ENCODE measurements at places on chromosomes 12 and 14. TPM values are rescaled to one million over a fixed set of nuclear protein-coding genes. Genes with fewer than 3 reads are reported as not detected.

DNA sequence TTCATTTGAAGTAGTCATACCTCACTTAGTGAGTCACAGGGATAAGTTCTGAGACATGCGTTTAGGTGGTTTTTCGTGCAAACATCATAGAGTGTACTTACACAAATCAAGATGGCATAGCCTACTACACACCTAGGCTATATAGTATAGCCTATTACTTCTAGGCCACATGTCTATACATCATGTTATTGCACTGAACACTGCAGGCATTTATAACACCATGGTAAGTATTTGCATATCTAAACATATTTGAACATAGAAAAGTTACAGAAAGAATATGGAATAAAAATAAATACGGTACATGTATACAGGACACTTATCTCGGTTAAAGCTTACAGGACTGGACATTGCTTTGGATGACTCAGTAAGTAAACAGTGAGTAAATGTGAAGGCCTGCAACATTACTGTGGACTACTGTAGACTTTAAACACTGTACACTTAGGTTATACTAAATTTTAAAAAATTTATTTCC is 670.6 kb downstream of the SLC16A7 start:
- no peak overlapping the region for H3K4me3 ChIP-seq
- H3K27me3 ChIP-seq, result no peaks in the 10 kb centered on the region
- no peak overlapping the region for H3K27ac ChIP-seq

- no peak overlapping the region for H3K27ac ChIP-seq
- H3K27me3 ChIP-seq, result no peaks in the 10 kb centered on the region
Observed at GRCh38 chr12:72790273-72790672, 518.1 kb downstream of the TRHDE start.

DNA sequence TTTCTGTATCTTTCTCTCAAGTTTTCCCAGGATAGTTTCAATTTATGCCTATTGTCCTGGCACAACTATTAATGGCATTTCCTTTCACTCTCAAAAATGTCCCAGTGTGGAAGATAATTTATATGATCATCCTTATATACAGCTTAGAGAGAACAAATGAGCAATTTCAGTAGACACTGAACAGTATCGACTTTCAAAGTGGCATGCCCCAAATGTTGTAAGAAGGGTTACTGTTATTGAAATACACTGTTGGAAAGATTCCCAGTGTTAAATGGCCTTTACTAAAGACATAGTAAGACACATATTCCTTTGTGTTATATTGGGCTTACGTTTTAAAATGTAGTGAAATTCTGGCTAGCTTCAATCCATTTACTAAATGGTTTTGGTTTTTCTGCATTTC is 202.3 kb upstream of the CDKN3 start:
- no peaks in the 10 kb centered on the region for H3K4me1 ChIP-seq
- no peak overlapping the region for H3K27ac ChIP-seq
- DNase-seq, result no peak
- H3K36me3 ChIP-seq, result no peaks in the 10 kb centered on the region
- no peaks in the 10 kb centered on the region for H3K27me3 ChIP-seq
- no peak overlapping the region for H3K4me3 ChIP-seq

DNA sequence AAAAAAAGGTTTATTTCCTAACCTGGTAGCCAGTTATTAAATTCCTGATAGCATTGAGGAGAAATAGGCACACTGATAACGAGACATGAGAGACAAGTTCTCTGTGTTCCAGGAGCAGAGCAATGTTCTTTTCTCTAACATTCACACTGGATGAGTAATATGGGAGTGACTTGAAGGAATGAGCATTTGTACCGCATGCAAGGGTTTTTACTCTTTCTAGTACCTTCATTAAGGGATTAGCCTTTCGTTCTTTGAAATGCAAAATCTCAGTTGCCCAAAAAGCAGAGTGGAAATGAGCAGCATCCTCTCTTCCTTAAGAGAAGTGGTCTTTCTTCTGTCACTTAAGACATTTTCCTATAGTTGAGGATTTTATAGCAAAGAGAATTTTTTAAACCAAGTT is 54.7 kb downstream of the FGD4 start:
- DNase-seq, result no peak
- peaks cover 34% of the 10 kb centered on the region for H3K4me1 ChIP-seq
- H3K27ac ChIP-seq, result peak overlapping the region; percentile 43
- H3K36me3 ChIP-seq, result no peaks in the 10 kb centered on the region
- no peak overlapping the region for H3K4me3 ChIP-seq

GRCh38 chr12:93857991-93858447 is 180.8 kb downstream of the CRADD start:
- no peak for DNase-seq
- H3K4me1 ChIP-seq, result no peaks in the 10 kb centered on the region
- no peaks in the 10 kb centered on the region for H3K36me3 ChIP-seq
- no peaks in the 10 kb centered on the region for H3K27me3 ChIP-seq

- H3K27me3 ChIP-seq, result no peaks in the 10 kb centered on the region
- no peaks in the 10 kb centered on the region for H3K4me1 ChIP-seq
- no peak overlapping the region for H3K27ac ChIP-seq
- H3K4me3 ChIP-seq, result no peak overlapping the region
- no peaks in the 10 kb centered on the region for H3K36me3 ChIP-seq
Observed at GRCh38 chr14:43621282-43621681, 885.8 kb downstream of the FSCB start.

The SIX4 gene
- total RNA-seq, result 0.69 TPM

- no peak overlapping the region for H3K4me3 ChIP-seq
- no peak for DNase-seq
- H3K27ac ChIP-seq, result no peak overlapping the region
- no peaks in the 10 kb centered on the region for H3K36me3 ChIP-seq
- no peaks in the 10 kb centered on the region for H3K27me3 ChIP-seq
Observed at GRCh38 chr12:29023436-29024076, 125.5 kb upstream of the FAR2 start.

GRCh38 chr12:120833849-120834248 is 70.3 kb downstream of the SPPL3 start:
- DNase-seq, result no peak
- H3K4me1 ChIP-seq, result peaks cover 43% of the 10 kb centered on the region
- no peaks in the 10 kb centered on the region for H3K27me3 ChIP-seq
- H3K27ac ChIP-seq, result no peak overlapping the region
- no peaks in the 10 kb centered on the region for H3K36me3 ChIP-seq

DNA sequence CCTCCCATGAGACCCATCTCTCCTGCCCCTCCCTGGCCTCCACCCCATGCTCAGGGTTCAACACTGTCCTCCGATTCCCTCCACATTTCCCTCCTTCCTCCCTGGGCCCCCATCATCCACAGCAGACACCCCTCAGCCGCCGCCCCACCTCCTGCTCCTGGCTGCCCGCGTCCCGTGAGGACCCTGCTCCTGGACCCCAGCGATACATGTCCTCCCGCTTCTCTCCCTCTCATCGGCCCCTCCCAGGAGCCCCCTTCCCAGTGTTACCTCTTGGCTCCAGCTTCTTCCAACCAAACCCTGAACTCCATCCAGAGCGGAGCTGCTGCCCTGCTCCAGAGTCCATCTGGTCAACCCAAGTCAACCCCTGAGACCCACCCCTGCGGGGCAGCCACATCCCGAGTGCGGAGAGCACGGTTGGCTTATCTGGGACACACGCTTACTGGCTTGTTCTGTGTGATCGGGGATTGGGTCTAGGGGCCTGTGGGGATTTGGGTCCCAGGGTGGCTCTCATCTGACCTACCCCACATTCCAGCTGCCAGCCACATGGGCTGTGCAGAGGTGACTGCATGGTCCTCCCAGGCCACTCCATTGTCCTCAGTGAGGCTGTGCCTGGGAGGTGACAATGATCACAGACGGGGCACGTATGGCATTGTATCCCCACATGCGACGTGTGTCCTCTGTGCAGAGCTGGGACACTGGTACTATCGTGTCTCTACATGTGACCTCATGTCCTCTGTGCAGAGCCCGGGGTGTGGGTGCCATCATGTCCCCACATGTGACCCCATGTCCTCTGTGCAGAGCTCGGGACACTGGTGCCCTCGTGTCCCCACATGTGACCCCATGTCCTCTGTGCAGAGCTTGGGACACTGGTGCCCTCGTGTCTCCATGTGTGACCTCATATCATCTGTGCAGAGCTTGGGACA is 333.6 kb downstream of the ADGRD1 start:
- no peaks in the 10 kb centered on the region for H3K36me3 ChIP-seq
- no peak overlapping the region for H3K4me3 ChIP-seq
- no peaks in the 10 kb centered on the region for H3K4me1 ChIP-seq
- no peaks in the 10 kb centered on the region for H3K27me3 ChIP-seq

- no peaks in the 10 kb centered on the region for H3K27me3 ChIP-seq
- no peak for DNase-seq
- H3K4me3 ChIP-seq, result no peak overlapping the region
- no peaks in the 10 kb centered on the region for H3K36me3 ChIP-seq
- no peak overlapping the region for H3K27ac ChIP-seq
Observed at GRCh38 chr14:96130391-96130790, 74.2 kb upstream of the BDKRB2 start.

DNA sequence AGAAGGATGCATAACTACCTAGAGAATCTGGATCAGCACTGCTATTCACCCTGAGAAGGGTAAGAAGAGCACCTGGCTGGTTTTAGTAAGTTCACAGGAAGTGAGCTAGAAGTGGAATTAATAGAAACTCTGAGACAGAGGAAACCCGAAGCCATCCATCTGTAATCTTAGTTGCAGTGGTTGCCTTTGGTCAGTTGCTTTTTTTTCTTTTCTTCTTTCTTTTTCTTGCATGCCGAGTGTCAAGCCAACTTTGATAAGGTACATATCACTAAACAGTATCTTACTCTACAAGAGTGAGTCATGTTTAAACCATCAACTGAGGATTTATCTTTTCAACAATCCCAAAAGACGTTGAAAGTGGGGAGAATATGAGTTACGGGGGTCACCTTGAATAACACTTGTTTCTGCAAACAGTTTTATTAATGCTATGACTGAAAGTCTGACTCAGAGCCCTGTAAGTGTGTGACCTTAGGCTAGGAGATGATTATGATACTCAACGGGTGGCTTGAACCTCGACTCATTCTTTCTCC is 26.7 kb downstream of the C12orf75 start:
- H3K4me3 ChIP-seq, result no peak overlapping the region
- no peaks in the 10 kb centered on the region for H3K4me1 ChIP-seq
- DNase-seq, result no peak
- H3K27ac ChIP-seq, result no peak overlapping the region
- H3K36me3 ChIP-seq, result no peaks in the 10 kb centered on the region
- no peaks in the 10 kb centered on the region for H3K27me3 ChIP-seq

DNA sequence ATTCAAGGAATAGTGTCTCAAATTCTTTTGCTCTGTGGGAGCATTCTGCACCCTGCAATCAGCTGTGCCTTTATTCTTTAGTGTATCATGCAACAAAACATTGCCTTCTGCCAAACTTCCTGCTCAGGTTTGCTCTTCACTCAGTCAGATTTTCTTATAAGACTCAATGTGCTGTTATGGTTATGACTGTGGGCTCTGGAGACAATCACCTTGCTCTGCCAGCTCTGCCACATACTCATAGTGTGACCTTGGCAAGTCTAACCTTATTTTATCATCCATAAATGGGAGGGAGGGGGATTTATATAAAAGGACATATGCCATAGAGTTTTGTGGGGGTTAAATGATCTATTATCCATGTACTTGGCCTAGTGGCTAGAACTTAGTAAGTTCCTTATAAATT is 51.3 kb downstream of the SRGAP1 start:
- no peaks in the 10 kb centered on the region for H3K36me3 ChIP-seq
- no peaks in the 10 kb centered on the region for H3K27me3 ChIP-seq
- no peak overlapping the region for H3K4me3 ChIP-seq
- DNase-seq, result no peak

DNA sequence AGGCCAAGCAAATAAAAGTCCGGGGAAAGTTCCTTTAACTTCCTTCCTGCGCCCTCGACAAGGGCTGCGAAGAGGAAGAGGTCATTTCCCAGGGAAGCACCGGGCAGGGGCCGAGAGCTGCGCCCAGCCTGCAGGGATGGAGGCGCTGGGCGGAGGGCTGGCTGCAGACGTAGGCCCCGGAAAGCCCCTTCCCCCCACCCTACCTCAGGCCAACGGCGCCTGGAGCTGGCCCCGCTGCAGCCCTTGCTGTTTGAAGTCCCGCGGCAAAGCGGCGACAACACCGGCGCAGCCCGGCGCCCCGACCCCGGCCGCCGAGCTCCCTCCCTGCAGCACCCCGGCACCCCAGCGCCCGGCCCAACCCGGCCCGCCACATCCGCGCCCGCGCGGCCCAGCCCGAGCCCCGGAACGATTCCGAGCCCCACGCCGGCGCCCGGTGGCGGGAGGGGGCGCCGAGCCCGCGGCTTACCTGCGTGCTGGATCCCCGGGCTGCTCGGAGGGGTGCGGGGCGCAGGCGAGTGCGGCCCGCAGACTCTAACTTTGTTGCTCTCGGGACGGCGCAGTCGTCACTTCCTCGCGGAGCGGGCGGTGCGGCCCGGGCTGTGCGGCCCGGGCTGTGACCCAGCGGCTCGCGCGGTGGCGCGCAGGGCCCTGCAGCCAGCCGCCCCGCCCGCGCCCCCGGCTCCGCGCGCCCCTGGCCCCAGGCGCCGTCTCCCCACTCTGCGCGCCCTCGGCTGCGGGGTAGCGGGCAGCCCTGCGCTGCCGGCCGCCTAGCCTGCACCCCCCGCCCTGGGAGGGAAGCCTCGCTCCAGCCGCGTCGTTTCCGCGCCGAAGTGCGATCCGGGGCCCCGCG is 64.8 kb upstream of the PTGR2 start:
- H3K4me3 ChIP-seq, result peak overlapping the region; percentile 72
- no peaks in the 10 kb centered on the region for H3K36me3 ChIP-seq
- peak overlapping the region; percentile 98 for H3K27ac ChIP-seq
- peak; percentile 88 for DNase-seq
- peaks cover 65% of the 10 kb centered on the region for H3K4me1 ChIP-seq

The SMCO2 gene
- total RNA-seq, result 0.38 TPM

- H3K36me3 ChIP-seq, result no peaks in the 10 kb centered on the region
- no peak overlapping the region for H3K4me3 ChIP-seq
- no peaks in the 10 kb centered on the region for H3K27me3 ChIP-seq
- DNase-seq, result no peak
- H3K4me1 ChIP-seq, result peaks cover 48% of the 10 kb centered on the region
- H3K27ac ChIP-seq, result peak overlapping the region; percentile 88
Observed at GRCh38 chr14:59254146-59254910, 65.9 kb downstream of the DAAM1 start.

DNA sequence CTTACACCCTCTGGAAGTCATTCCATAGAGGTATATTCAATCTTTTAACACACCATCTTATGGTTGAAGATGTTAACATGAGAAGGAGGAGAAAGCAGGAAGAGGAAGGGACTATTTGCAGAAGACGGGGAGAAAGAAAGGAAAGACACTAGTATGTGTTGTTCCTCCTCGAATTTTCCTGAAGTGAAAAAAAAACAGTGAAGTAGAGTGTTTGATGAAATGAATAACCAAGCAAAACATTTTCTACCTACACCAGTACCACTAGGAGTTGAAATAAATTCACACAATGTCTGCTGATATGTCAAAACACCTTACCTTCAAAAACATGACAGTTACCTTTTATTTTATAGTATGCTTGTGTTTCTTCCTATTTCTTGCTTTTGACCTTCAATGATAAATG is 1.4 kb upstream of the CNOT2 start:
- H3K36me3 ChIP-seq, result peaks cover 11% of the 10 kb centered on the region
- H3K4me1 ChIP-seq, result peaks cover 37% of the 10 kb centered on the region
- peak overlapping the region; percentile 88 for H3K4me3 ChIP-seq
- DNase-seq, result no peak

- no peaks in the 10 kb centered on the region for H3K4me1 ChIP-seq
- H3K36me3 ChIP-seq, result no peaks in the 10 kb centered on the region
Observed at GRCh38 chr14:94970941-94971730, 186.2 kb downstream of the DICER1 start.

GRCh38 chr14:95307402-95308041 is 12.2 kb downstream of the CLMN start:
- peak overlapping the region; percentile 20 for H3K27ac ChIP-seq
- no peaks in the 10 kb centered on the region for H3K36me3 ChIP-seq
- no peaks in the 10 kb centered on the region for H3K27me3 ChIP-seq
- DNase-seq, result peak; percentile 73
- H3K4me1 ChIP-seq, result peaks cover 14% of the 10 kb centered on the region

The SALL2 gene
- 8.1 TPM for total RNA-seq

The OTX2 gene
- not detected for total RNA-seq

The HAL gene
- total RNA-seq, result 6.2 TPM

Data from upper lobe of right lung (tissue), 1 donor.